Stimulated activated CD4-positive, alpha-beta T cell treated with anti-CD3 and anti-CD28 coated beads, Interleukin-15, amount 100 ng/mL, for 1 hour (primary cell): ENCODE measurements at places on chromosomes 12 and 14.

- no peak for DNase-seq
Measured at GRCh38 chr14:38544776-38545175, 288.9 kb upstream of the CLEC14A start.

DNA sequence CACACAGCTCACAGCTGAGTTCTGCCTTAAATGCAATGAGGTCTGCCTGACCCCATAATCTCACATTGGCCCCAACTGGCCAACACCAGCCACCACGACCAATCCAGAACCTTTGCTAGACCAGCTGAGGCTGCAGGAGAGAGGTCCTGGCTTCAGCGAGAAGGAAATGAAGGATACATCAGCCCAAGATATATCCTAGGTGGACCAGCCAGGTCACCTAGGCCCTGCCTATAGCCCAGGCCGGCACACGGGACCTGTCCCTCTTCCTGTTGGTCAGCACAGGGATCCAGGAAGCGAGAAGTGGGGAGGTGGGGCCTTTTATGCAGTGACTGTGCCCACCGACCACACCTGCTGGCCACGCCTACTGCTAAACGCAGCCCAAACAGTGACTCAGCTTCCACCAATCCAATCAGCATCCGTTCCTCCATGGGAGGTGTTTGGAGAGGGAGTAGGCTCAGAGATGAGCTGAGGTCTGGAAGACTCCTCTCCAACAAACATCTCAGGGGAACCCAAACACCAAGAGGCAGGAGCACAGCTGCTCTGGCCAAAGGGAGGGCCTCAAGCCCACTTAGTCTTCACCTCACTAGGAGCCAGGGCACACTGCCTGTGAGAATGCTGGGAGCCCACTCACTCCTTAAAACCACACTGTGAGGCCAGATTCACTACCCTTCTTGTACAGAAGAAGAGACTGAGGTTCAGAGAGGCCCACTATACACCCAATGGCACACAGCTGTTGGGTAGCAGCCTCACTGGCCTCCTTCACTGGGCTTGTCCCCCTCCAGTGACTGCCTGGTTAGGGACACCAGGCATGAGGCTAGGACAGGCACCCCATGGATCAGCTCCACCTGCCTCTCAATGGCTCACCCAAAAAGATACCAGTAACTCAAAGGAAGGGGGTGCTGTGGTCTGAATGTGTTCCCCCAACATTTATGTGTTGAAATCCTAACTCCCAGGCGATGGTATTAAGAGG, 51.3 kb upstream of the PPP2R5C start:
- DNase-seq = no peak

DNA sequence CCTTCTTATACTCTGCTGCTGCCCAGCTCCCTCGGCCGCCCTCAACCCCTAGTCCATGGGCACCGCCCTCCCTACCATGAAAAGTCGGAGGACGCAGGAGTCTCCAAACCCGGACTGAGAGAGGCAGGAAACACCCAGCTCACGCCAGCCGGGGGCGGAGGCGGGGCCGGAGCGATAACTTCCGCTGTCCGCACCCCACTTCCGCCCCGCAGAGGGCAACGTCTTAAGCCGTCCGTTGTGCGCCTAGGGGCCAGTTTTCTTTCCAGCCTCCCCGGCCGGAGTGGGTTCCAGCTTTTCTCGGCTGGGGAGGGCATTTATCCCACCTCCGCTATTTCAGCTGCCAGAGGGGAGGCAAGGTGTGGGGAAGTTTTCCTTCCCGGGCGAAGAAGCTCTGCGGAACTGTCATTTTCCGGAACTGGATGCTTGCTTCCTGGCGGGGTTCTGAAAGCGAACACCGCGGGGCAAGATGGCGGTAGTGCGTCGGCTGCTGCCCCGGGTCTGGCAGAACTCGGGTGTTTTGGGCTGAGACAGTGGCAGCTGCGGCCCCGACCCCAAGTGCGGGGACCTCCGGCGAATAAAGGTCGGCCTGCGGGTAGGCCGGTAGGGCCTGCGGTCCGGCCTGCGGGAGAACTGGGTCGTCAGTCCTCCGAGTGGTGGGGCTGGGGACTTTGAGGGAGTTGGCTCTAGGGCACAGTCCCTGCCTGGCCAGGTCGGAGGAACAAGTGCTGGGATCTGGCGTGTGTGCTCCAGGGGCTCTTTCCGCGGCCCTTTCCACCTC, at the start of the genes KCTD10 and UBE3B:
KCTD10 (minus strand) TSS at position 116 of the 778 bp plus-strand sequence; CDS start at position 78, 38 bp downstream.
UBE3B (plus strand) TSS at position 450 of the 778 bp plus-strand sequence. CDS start 5,918 bp downstream, outside the sequence.
- DNase-seq = peak; percentile 79

DNA sequence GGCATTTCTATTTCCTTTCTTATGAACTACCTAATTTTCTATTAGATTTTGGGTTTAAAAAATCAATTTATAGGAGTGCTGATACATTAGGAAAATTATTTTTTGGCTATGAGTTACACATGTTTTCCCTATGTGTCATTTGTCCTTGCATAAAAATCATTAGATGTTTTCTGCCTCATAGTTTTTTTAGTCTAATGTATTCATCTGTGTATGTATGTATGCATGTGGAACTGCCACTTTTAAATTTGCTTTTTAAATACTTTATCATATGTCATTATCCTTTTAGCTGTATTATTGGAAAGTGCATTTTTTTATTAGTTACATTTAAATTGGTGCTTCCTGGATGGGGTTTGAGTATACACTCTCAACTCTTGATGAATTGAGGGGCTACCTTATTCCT, 78.7 kb upstream of the CEP83 start:
- no peak for DNase-seq

DNA sequence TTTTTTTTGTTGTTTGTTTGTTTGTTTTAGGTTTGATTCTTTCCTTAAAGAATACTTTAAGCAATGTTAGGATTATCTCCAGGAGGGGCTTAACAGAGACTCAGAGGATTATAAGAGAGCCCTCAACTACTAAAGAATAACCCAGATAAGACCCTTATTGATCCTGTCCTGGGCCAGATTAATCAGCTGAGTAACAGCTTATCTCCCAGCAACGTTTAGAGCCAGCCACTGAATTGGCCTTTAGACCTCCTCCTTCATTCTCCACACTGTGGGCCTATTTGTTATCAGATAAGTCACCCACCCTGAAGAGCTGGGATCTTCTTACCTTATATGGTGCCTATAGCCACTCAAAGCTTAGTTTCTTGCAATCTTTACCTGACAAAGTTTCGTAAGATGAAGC, 71.1 kb downstream of the FIGNL2 start:
- DNase-seq = no peak
